ENCODE measurements at places on chromosomes 2 and 18.

GRCh38 chr2:226733189-226733858, 66.3 kb downstream of the IRS1 start:
- no peak for DNase-seq

GRCh38 chr2:67872481-67872880, 190.3 kb downstream of the C1D start:
- DNase-seq: no peak

GRCh38 chr18:35526495-35527059, 28.8 kb upstream of the INO80C start:
- peak; percentile 20 for DNase-seq

- DNase-seq: peak; percentile 88
Measured at GRCh38 chr2:6824962-6825361, 40.7 kb downstream of the CMPK2 start.

GRCh38 chr2:12663306-12664037, 53.3 kb upstream of the TRIB2 start:
- no peak for DNase-seq

GRCh38 chr2:33166287-33166881, 219.6 kb downstream of the LTBP1 start:
- DNase-seq: peak; percentile 68

DNA sequence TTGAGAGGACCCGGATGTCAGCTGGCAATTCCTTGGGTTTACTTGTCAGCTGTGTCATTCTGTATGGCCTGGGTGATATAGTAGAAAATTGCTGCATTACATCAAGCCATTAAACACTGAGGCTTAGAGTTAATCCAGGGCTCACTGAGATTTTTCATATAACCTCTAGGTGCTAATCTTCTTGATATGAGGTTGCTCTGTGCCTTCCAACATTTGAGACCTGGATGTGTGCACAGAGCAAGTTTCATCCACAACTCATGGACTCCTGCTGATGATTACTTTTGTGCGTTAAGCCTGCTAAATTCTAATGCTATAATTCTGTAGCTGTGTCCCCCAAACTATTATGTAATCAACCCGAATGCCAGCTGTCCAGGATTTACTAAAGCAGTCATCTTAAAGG, 178.4 kb upstream of the CDH20 start:
- DNase-seq: no peak

- DNase-seq: no peak
Measured at GRCh38 chr2:15538792-15539191, 22.3 kb downstream of the NBAS start.

- DNase-seq: peak; percentile 72
Measured at GRCh38 chr18:40159141-40160017, 1795.7 kb upstream of the PIK3C3 start.

- peak; percentile 88 for DNase-seq
Measured at GRCh38 chr2:20382965-20383810, 32.5 kb upstream of the PUM2 start.

DNA sequence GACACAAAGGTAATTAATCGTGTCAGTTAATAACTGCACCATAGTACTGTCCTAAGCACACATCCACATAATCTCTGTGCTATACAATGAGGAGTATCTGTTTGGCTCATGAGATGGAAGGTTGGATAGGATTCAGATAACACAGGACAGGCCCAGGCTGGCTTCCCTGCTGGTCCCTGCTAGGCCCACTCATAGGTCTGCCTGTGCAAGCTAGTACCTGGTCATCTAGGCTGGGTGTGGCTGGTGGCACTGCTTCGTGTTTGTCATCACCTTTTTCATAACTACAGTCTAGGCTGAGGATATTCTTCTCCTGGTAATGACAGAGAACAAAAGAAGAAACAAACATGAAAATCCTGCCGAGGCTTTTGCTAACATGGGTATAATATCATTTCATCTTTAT, 392.8 kb downstream of the TRIB2 start:
- DNase-seq: no peak

GRCh38 chr2:216652566-216652965, 19.3 kb downstream of the IGFBP2 start:
- DNase-seq: no peak

GRCh38 chr2:25062511-25062917, 20.6 kb downstream of the EFR3B start:
- no peak for DNase-seq

GRCh38 chr2:44920751-44921150, 20.8 kb upstream of the SIX3 start:
- DNase-seq: no peak

- peak; percentile 74 for DNase-seq
Measured at GRCh38 chr2:95115418-95115817, 6.2 kb downstream of the MRPS5 start.

DNA sequence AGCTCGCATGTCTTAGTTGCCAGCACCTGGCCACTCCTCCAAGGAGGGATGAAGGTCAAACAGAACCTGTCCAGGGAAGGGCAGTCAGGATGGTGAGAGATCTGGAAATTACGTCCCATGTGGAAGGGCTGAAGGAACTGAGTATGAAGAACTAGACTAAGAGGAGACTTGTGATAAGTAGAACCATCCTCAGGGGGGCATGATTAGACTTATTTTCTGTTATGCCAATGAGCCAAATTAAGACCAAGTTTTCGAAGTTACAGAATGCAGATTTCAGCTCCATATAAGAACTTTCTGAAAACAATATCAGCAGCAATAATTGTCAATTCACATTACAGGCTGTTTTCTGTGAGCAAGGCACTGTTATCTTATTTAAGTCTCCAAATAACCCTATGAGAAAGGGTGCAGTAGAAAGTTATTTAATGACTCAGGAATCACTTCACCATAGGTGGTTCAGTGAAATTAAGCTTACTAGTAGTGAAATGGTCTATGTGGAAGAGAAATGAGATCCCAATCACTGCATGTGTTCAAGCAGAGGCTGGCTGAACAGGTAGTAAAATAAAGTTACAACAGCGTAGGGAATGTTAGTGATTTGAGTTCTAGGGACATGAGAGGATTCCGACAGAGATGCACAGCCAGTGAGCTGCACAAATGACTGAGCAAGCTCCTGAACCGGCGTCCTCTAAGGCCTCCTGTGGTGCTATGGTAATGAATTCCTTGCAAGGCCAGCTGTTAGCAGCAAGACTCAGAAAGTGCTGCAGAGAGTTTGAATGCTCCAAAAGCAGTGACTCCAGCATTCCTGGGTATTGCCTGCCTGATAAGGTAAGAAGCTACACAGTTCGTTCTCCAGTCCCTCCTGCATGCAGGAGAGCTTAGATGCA, 4.5 kb upstream of the DYM start:
- DNase-seq: peak; percentile 26

GRCh38 chr2:25397777-25398176, 56.1 kb upstream of the DNMT3A start:
- no peak for DNase-seq

GRCh38 chr2:42765686-42766085, 1.8 kb upstream of the OXER1 start:
- DNase-seq: no peak

DNA sequence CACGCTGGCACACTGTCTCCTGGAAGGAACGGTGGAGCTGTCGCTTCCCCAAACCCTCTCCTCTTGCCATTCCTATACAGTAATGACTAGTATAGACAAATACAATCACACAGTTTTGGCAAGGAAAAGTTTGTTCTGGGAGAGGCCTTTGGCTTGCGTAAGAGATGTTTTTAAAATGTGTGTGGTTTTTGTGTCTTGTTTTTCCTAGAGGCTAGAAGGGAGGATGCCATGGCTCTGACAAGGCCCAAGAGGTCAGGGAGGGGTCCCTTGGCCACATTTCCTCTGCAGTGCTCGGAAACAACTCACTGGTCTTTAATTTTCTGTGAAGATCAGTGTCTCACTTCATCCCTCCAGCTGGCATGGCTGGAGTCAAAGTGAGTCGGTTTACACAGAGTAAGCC, 195.9 kb downstream of the SH3RF3 start:
- DNase-seq: peak; percentile 99

DNA sequence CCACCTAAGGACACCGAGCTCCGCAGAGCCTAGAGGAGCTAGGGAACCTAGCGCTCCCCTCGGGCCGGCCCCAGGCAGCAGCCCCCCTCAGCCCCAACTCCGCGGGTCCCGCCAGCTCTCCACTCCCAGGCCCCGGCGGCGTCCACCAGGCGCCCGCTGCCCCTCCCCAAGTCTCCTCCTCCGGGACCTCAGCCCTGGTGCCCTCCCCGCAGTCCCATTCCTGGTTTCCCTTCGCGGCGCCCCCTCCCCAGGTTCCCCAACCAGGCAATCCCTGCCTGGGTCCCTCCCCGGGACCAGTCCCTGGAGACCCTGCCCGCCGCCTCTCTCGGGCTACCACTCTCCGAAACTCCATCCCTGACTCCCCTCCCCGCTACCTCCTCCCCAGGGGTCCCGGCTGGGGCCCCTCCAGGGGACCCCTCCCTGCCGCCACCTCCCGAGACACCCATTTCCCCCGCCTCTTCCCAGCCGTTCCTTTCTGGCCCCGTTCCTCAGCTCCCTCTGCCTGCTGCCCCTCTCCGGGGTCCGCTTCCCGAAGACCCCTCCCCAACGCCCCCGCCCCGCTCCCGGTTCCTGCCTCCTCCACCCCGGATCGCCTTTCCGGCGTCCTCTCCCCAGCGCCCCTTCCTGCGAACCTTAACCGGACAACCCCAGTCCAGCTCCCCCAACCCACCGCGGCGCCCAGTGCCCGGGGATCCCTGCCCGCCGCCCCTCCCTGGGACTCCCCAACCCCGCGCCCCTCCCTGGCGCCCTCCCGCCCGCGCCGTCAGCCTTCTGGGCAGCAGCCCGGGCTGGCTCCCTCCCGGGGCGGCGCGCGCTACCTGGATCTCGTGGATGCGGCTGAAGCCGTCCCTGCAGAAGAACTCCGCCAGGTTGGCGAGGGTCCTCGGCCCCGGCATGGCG, 678 bp downstream of the CYP27C1 start:
- no peak for DNase-seq

DNA sequence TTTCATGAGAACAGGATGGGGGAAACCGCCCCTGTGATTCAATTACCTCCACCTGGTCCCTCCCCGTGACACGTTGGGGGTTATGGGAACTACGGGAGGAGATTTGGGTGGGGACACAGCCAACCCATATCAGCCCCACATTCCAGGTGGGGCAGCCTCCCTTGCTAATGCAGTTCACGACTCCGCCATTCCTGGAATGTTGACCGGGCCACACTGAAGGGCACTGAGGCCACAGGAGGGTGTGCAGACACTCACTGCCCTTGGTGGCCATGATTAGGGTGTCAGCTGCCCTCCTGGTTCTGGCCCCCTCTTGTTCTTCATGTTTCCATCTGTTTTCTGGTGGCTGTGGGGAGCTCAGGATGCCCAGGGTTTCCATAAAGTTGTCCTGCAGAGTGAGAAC, 176.3 kb downstream of the TWIST2 start:
- no peak for DNase-seq

GRCh38 chr2:141641462-141641861, 489.4 kb downstream of the LRP1B start:
- DNase-seq: peak; percentile 34

- DNase-seq: no peak
Measured at GRCh38 chr2:239146741-239147181, 254.1 kb downstream of the HDAC4 start.

GRCh38 chr18:47412924-47413323, 161.5 kb upstream of the SKOR2 start:
- DNase-seq: no peak

DNA sequence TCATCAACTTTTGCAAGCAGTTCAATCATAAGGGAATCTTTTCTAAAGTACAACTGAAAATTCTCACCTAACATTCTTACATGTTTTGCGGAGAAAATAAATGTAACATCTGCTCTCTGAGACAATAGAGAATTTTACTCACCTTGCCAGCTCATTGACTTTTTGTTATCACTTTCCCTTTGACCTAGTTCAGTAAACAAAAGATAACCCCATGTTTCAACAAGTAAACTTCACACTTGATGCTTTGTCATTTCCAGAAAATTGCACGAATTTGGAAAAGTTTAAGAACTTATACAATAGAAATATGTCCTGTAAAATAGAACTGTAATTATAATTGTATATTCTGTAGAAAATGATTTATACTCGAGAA, 1110.0 kb upstream of the ACVR2A start:
- DNase-seq: no peak

DNA sequence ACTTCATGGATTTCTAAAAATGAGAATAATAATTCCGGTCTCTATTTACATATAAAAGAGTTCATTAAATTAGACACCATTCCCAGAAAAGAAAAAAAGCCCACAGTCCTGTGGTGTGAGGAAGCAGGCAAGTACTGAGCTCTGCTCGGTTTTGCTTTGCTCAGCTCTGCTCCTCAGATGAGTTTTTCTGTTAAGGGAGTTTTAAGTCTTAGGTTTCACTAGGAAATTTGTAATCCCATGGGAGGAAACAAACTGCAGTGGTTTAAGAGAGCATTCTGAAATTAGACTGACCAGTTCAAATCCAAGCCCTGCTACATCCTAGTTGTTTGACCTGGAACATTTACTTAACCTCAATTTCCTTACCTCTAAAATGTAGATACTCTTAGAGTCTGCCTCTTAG, 338.6 kb upstream of the MMADHC start:
- DNase-seq: no peak

GRCh38 chr2:192195548-192196418, 1.1 kb upstream of the TMEFF2 start:
- peak; percentile 24 for DNase-seq

DNA sequence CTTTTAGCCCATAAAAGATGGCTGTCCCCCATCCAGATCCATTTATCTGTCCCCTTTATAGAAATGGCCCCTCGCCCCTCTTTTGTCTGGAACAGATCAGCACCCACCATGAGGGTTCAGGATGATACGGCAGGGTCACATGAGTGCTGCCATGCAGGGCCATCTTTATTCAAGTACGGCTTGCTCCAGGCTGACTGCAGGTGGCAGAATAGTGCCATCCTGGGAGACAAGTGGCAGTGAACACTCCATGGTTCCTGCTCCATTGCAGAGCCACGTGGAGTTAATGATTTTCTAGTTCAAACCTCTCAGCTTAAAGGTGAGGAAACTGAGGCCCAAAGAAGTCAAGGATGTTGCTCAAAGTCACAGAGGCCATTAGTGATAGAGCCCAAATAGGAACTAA, 180.6 kb downstream of the CLIP4 start:
- peak; percentile 44 for DNase-seq

- DNase-seq: peak; percentile 29
Measured at GRCh38 chr2:226902041-226902966, 66.5 kb downstream of the RHBDD1 start.

GRCh38 chr18:79489051-79489898, 93.5 kb downstream of the NFATC1 start:
- DNase-seq: no peak

All from iris pigment epithelial cell (primary cell).